NCI-H1436 treated with DMSO at 0.1 percent for 48 hours (cell line): ENCODE measurements at places on chromosomes 5 and 9.

DNA sequence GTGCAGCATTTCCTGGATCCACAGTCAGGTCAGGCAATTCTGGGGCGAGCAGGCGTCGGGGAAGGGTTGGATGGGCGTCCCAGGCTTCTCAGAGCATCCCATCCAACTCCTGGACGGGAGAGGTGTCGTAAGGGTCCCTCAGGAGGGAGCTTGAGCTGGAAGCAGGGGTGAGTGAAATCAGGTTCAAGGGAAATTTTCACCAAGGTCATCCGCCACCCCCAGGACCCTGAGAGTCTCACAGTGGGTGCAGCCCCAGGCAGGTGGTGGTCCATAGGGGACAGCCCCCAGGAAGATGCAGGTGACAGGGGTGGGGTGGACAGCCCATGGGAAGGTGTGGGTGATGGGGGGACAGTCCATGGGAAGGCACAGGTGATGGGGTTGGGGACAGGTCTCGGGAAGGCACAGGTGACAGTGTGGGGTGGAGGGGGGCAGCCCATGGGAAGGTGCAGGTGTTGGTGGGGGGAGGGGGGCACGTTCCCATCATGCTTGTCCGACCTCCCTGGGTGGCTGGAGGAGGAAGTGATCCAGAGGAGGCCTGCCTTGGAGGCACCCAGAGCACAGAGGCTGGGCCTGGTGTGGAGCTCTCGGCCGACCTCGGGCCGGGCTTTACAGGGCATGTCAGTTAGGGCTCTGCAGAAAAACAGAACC is 48.9 kb downstream of the AHRR start:
- DNase-seq = no peak

DNA sequence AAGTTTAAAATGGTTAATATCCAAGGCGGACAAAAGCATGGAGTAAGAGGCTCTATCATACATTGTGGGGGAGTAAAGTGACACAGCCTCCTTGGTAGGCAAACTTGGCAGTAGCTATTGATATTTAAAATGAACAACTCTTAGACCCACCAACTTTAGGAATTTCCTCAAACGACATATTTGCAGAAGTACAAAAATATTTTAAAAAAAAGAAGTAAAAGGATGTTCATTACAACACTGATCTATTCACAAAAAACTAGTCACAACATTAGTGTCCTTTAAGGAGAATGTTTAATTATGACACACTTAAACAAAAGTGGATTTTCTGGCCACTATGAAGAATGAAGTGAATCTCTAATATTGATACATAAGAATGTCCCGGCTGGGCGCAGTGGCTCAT is 1.7 kb downstream of the ALG2 start:
- no peak for DNase-seq

GRCh38 chr9:33791117-33791516 is 4.2 kb upstream of the PRSS3 start:
- no peak for DNase-seq

GRCh38 chr5:52743529-52743928 is 44.2 kb upstream of the ITGA1 start:
- no peak for DNase-seq

DNA sequence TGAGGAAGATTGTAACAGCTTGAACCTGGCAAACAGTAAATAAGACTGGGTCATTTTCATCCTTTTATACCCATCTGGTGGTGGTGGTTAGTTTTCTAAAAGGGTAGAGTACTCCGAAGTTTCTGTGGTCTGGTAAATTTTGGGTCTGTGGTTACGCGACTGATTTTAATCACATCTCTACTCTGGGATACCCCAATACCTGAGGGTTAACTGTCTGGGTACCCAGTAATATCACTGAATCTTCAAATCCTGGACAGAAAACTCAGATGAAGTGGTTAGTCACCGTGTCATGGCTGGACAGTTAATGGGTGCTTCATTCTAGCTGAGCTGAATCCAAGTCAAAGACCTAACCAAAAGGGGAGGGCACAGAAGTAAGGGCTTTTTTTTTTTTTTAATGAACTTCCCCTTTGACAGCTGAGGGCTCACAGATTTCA is 474.2 kb downstream of the GADD45G start:
- no peak for DNase-seq

GRCh38 chr5:169695919-169696490 is 58.9 kb downstream of the DOCK2 start:
- DNase-seq = no peak

- DNase-seq = no peak
These were observed 367 bp downstream of the PCDHB4 start for GRCh38 chr5:141121985-141122384.
